Stimulated activated CD8-positive, alpha-beta memory T cell treated with anti-CD3 and anti-CD28 coated beads, Interleukin-7, amount 100 ng/mL, for 4 hours (primary cell): ENCODE measurements at places on chromosomes 3 and 15.

DNA sequence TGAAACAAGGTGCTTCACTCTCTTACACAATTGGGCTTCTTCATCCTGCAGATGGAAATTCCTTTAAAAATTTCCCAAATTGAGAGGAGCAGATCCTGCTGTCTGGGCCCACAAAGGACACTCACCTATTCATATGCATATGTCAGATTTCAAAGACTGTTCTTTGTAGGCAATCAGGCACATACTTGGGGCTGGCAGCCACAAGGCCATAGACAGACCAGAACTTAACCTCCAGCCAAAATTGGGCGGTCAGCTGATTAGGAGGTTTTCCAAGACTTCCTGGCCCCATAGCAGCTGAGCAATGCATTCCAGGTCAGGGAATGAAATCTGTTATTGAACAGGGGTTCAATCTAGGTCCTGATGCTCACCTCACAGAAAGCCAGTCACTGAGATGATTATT, 15.0 kb upstream of the HPS3 start:
- DNase-seq: no peak

- DNase-seq: no peak
Observed at GRCh38 chr3:111864821-111865656, 6.0 kb downstream of the PHLDB2 start.

GRCh38 chr3:178300441-178300959, 235.7 kb upstream of the KCNMB2 start:
- no peak for DNase-seq

- no peak for DNase-seq
Observed at GRCh38 chr3:178512647-178513046, 23.6 kb upstream of the KCNMB2 start.

- no peak for DNase-seq
Observed at GRCh38 chr3:194937144-194937543, 251.5 kb downstream of the FAM43A start.

DNA sequence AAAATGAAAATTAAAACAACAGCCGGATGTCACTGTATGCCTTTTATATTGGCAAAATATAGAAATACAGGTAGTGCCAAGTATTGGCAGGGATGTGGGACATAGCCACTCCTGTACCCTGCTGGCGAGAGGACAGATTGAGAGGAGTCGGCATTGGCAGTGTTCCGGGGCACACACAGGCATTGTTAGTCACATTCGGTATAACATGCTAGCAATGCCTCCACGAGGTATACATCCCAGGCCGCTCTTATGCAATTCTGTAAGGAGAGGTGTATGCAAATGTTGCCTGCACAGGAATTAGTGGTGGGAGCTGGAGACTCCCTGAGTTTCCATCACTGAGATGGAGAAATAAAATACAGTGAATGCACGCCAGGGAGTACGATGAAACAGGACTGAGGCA, 99.4 kb upstream of the DLG1 start:
- DNase-seq: no peak
